ENCODE measurements at places on chromosomes 4 and X.

- DNase-seq, result no peak
Measured at GRCh38 chrX:347351-348117, 28.9 kb upstream of the GTPBP6 start.

GRCh38 chr4:100189820-100190642 lies at the start of gene DDIT4L:
DDIT4L (minus strand) TSS chr4:100190468; CDS start chr4:100189983, 485 bp downstream.
- no peak for DNase-seq

- DNase-seq, result no peak
Measured at GRCh38 chr4:107133965-107134653, 98.0 kb upstream of the DKK2 start.

GRCh38 chrX:120769576-120770341 lies 105.9 kb downstream of the CT47B1 start:
- DNase-seq, result peak; percentile 45

DNA sequence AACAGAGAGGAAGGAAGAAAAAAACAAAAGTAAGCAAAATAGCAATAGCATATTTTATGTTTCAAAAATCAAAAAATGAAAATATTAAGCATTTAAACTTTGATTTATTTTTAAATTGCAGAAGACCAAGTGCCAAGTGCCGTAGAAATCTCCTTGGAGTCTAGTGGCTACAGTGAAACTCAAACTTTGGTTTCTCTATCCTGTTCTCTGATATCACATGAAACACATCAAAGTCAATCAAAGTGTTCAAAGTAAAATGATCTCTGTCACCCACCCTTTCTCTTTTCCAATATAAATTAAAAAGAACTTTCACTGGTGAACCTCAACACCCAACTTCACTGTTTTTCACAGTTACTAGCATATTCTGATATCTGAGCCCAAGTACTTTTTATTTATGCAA lies 81.1 kb downstream of the HADH start:
- DNase-seq, result no peak

DNA sequence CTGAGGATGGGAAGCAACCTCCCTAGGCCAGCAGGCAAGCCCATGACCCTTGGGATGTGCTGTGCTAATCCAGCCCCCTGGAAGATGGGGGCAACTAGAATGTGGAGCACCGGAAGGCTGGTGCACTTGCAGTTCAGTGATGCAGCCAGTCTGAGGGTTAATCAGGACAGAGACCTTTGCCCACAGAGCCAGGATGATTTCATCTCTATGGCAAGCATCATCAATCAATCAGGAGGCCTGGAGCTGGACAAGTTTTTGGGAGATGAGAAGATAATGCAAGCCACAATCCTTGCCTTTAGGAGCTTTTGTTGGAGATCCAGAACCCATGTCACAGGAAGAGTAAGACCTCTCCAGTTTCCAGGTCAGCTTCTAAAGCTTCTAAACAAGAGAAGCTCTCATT lies 15.4 kb upstream of the MSN start:
- no peak for DNase-seq

GRCh38 chr4:113449410-113449974 lies 312.0 kb downstream of the CAMK2D start:
- no peak for DNase-seq

- no peak for DNase-seq
Measured at GRCh38 chr4:7486101-7486500, 51.4 kb upstream of the PSAPL1 start.

GRCh38 chr4:102500352-102500695 lies 835 bp upstream of the NFKB1 start:
- no peak for DNase-seq

DNA sequence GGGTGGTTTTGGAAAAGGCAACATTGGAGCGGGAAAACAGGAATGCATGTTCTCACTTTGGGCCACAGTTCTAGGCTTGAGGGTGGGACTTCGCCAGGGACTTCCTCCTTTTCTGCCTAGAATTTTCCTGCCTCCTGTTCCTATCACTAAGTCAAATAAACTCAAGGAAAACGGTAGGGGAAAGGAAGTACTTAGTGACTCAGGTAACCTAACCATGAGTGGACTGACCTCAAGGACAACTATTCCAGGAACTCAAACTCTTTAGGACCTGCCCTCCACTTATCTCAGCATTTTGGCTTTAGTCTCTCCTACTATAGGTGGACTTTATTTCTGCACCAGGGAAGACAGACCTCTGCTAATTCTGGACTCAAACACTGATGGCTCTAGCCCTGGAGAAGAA lies 281.7 kb downstream of the ZNF674 start:
- no peak for DNase-seq

GRCh38 chr4:87012265-87012953 lies 77.6 kb downstream of the AFF1 start:
- no peak for DNase-seq

DNA sequence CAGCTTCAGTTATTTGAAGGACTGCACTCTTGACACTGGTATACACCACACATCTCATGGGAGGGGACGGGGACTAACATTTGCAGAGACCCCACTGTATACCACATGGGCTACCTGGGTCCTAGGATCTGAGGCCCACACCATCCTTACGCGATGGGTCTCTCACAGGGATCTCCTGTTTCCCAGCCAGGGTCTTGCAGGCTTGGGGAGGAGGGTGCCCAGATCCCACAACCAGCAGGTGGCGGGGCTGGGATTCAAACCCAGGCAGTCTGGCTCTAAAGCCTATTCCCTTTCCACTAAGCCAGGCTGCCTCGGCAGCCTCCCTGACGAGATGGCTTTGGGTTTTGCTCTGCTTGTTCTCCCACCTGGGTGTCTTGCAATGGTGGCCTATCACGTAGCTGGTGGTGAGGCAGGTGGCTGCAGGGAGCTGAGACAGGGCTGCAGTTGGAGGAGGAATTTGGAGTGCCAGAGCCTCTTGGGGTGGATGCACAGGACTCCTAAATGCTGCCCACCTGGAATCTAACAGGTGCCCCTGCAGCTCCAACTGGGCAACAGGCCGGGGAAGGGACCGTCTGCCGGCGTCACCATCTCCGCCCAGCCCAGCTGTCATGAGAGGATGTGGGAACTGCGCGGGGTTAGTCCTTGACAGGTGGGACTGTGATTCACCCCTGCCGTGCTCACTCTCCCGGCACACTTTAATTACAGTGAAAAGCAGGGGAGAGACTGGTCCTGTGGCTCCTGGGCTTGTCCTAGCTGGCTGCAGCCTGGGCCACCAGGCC lies 110.7 kb downstream of the PSAPL1 start:
- DNase-seq, result peak; percentile 8

GRCh38 chr4:180635281-180635680 lies 1607.9 kb upstream of the TENM3 start:
- DNase-seq, result no peak

GRCh38 chr4:15370296-15370695 lies 57.5 kb upstream of the C1QTNF7 start:
- DNase-seq, result no peak

GRCh38 chrX:22987452-22987851 lies 12.3 kb upstream of the DDX53 start:
- DNase-seq, result no peak

DNA sequence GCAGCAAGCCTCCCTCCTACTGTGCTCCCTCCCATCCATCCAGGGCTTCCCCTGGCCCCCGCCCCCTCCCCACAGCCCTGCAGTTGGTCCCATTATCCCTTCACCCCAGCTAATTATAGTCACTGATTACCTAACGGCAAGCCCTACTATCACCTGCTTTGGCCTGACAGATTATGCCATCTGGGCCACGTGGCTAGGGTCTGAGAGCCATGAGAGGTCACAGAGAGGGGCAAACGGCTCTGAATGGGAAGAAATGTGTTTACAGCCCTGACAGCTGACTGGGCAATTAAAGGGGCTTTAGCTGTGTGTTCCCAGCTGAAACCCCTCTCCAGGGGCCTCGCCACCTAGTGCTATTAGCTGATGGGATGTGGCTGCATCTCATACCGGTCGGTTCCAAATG lies 134.4 kb upstream of the CPEB2 start:
- DNase-seq, result no peak

DNA sequence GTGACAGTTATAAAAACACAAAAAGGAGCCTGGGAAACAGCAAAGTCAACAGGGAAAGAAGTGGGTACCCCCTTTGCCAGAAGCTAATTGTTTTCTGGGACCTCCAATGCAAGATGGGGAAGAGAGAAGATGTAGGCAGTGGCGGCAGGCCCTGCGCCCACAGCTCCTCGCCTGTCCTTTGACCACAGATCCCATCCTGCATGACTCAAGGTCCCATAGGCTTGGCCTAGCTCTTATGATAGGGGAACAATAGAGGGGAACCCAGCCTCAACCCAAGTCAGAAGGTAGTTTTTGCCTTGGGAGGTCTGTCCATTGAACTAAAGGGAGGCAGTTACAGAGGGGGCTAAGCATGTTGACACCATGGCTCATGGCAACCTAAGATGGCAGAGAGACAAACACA lies 14.2 kb downstream of the ZMYM3 start:
- DNase-seq, result no peak

Data from NCI-H2029 (cell line).